ENCODE measurements at places on chromosomes 13 and 19.

- no peak for DNase-seq
Observed at GRCh38 chr19:33784432-33784831, 12.2 kb upstream of the KCTD15 start.

DNA sequence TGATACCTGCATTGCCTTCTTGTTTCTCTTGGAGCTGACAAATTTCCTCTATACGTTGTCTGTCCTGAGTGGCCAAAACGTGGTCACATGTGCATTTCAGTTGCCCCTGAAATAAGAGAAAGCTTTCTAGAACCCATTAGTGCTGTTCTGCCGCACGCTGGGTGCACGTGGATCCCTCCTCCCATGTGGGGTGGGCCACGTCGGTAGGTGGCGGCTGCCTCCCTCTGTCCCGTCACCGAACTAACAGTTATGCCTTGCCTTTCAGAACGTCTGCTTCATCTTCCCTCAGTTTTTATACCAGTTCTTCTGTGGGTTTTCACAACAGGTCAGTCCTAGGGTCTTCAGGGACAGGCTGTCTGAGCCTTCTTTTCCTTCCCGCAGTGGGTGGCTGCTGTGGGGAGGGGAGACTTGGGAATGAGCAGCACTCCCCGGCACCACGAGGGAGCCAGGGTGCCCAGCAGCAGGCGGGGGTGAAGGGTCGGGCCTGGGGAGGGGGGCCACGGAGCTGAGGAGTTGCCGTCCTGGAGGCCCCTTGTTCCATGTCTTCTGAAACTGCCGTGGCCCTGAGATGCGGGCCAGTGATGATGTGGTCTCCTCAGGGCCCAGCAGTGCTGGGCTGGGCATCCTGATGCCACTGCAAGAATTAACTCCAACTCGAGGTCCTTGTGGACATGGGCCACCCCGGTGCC, 109.7 kb upstream of the MCF2L start:
- DNase-seq = no peak

DNA sequence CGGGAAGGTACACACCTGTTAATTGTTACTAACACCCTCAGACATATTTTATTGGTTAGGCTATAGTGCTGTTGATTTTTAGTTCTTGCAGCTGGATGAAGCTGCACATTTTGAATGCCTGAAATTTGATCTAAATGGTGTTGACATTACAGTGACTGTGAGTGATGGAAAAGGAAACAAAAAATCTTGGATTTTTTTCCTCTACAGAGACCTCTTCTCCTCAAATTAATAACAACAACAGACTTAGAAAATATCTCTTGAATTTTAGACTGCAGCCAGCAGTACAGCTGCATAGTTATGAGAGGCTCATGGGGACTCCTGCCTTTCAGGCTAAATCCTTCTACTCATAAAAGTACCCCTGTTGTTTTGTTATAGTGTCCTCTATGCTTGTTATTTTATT, 500.5 kb upstream of the SPRY2 start:
- DNase-seq = no peak

- DNase-seq = no peak
Observed at GRCh38 chr13:79547211-79548195, 66.5 kb downstream of the NDFIP2 start.

DNA sequence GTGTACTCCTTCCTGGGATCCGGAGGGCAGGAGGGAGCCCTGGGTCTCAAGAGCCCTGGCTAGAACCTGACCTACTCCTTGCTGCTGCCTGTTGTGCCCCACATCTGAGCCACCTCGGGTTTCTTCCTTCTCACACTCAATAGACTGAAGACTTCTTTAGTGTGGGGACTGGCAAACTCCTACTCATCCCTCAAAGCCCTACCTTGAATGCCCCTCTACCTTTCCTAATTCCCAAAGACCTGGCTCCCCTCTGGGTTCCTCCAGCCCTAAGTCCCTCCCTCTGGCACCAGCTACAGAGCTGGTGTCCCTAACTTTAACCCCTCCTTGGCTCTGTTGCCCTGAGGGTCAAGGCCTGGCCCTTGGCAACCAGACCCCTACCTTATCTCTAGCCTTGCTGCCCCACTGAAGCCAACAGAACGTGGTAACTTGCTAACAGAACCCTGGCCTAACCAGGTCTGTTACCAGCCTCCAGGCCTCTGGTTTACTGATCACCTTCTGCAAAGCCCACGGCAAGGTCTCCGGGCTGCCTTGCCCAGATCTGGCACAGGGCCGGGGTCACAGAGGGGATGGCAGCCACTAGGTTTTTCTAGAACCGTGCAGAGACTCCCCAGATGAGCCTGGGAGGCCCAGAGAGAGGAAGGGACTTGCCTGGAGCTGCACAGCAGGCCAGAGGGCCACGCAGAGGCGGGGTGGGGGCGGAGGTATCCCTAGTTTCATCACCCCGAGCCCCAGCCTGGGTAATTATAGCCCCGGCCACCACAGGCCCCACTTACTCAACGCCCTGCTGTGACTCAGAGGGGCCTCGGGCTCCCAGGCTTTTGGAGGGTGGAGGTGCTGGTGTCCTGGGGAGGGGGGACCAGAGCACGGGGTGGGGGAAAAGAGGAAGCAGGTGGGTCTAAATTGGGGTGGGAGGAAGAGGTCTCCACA, 15.3 kb downstream of the ZBTB7A start:
- no peak for DNase-seq

DNA sequence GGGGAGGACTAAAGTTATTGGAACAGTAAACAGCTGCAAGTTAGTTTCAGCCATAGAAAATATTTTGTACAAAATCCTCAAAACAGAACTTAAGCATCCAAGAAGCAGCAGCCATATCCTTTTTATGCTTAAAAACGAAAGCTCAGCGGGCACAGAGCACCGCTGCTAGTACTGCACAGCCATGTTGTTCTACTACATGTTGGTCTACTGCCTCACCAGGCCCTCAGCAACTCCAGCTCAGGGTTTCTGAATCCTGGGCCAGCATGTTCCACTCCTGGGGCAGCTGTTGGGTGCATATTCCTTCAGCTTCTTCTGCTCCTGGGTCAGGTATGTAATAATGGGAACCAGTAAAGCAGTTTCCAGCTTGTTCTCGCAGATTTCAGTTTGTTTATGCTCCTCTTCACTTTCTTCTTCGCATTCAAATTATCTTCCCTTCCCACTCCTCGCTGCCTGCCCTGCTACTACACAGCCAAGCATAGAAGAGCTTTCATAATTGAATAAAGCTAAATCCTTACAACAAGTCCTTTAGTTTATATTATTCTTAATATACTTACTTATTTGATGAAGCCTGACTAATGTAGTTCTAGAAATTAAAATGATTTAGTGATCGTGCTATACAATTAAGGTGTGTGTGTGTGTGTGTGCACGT, 820.5 kb upstream of the ATXN8OS start:
- DNase-seq = no peak

GRCh38 chr19:55197528-55197927, 11.8 kb downstream of the PTPRH start:
- no peak for DNase-seq

- DNase-seq = no peak
Observed at GRCh38 chr13:105047676-105048295, 1487.7 kb downstream of the EFNB2 start.

- DNase-seq = no peak
Observed at GRCh38 chr13:102091231-102091630, 310.6 kb downstream of the FGF14 start.

DNA sequence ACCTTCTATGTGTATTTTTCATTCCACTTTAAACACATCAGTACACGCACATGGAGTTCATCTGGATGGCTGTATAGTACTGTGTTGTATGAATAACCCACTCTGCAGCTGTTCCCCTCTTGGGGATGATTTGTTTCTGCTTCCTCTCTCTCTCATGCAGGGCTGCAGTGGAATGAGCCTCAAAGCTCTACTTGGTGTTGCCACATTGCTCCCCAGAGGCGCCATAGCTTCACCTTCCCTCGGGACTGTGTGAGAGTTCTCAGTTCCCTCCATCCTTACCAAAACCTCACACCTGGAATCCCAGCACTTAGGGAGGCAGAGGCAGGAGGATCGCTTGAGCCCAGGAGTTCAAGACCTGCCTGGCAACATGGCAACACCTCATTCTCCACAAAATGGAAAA, 28.4 kb upstream of the GPR183 start:
- DNase-seq = no peak

- no peak for DNase-seq
Observed at GRCh38 chr13:21637296-21637695, 33.3 kb upstream of the MICU2 start.

- DNase-seq = no peak
Observed at GRCh38 chr13:34751044-34751443, 191.0 kb upstream of the NBEA start.

- DNase-seq = no peak
Observed at GRCh38 chr19:1503089-1503924, 9.5 kb downstream of the ADAMTSL5 start.

DNA sequence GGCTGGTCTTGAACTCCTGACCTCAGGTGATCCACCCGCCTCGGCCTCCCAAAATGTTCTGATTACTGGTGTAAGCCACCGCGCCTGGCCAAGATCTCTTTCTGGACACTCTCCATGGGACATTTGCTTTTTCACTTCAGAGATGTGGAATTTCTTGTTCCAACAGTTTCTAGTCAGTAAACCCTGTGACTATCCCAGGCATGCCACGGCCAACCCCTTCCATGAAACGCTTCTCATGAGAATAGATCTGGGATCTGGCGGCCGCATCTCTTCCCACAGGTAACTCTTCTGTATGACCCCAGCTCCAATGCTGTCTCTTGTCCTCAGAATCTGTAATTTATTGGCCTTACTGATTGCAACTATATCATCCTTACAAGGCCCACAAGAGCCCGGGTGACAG, 16.2 kb downstream of the PLPP2 start:
- no peak for DNase-seq

DNA sequence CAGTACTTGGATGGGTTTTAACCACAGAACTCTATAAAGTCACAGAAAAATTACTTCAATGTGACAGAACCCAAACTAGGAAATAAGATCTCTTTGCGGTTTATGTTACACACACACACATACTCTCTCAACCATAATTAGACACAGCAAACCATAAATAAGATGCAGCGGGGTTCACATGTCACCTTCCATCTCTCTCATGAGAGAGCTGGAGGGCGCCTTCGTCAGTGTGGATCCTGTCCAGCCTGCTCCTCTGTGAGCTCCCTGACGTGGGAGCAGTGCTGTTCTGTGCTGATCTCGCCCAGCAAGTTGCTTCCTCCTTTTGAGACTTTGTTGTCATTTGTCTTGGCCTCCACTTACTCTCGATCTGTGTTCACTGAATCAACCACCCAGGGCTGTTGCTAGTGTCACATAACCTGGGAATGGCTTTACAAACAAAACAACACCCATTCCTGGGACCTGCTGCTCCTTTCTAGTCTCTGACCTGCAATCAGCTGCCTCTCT, 204.9 kb upstream of the KL start:
- no peak for DNase-seq

- no peak for DNase-seq
Observed at GRCh38 chr19:2983351-2984214, 6.2 kb downstream of the TLE6 start.

- no peak for DNase-seq
Observed at GRCh38 chr13:19567820-19568534, 6.6 kb upstream of the TPTE2 start.

DNA sequence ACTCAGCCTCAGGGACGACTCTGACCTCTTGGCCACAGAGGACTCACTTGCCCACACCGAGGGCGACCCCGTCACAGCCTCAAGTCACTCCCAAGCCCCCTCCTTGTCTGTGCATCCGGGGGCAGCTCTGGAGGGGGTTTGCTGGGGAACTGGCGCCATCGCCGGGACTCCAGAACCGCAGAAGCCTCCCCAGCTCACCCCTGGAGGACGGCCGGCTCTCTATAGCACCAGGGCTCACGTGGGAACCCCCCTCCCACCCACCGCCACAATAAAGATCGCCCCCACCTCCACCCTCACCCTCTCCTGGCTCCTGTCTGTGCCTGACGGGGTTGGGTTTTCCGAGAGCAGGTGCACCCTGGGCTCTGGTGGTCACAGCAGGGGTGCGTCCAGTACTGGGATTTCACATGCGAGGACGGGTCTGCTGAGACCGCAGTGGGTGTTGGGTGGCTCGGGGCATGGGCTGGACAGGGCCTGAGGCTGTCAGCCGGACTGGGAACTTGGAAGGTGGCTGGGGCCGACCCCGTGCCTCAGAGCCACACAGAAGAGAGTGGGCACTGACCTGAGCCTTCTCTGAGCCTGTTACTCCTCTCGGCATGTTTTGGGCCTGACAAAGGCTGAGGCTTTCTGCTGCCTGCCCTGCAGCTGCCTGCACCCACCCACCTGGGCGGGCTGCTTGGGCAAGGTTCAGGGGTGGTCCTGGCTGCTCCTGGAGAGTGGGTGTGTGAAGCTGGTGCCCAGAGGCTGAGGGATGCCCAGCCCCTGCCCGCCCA, 6.3 kb upstream of the HCN2 start:
- no peak for DNase-seq

DNA sequence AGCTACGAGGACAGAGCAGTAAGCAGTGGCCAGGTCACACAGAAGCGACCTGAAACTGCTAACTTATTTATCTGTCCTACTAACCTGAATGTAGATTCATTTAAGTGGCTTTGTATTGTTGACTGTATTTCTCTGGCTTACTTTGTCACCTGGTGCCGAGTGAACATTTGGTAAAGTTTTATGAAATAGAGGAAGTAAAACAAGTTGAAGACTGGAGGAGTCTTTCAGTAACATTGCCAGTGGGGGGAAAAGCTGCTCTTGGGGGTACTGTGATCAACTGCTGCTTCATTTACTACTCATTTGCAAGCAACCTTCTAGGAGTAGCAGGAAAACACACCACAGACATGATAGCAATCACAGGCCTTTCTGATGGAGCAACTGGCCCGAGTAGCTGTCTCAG, 615.0 kb downstream of the FGF9 start:
- no peak for DNase-seq

DNA sequence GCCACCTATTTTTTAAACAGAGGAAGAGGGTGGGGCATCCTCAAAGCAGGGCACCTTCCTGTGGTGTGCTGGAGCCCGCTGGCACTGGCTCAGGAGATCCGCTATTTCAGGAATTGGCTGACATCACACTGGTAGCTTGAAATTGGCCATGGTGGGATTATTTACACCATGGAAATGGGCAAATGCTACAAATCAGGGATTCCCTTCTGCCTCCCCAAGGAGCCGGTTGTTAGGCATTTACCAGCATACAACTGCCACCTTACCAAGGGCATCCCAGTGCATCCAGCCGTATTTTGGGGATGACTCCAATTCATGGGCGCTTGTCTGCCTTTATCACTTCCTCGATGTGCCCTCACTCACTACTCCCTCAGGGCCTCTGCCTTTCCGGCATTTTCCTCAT, 14.2 kb downstream of the HRC start:
- DNase-seq = no peak

GRCh38 chr13:32537580-32538142, 934 bp downstream of the N4BP2L2 start:
- DNase-seq = no peak

DNA sequence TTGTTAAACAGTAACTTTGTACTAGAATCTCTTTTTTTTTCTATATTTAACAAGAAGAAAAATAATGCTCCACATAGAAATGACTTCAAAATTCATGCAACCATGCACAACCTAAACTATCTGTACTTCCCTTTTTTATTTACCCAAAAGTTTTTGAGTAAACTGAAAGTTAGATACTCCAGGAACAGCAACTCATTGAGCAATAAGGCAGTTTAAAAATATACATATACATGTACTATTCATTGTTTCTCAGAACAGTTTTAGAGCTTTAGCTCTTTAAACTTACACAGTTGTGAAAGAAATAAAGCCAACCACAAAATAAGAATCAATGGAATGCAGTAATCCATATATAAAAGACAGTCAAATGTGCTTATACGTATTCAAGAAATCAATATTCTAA, 39.2 kb downstream of the MTMR6 start:
- no peak for DNase-seq
